ENCODE measurements at places on chromosomes 2 and 18. TPM values are rescaled to one million over a fixed set of nuclear protein-coding genes. Genes with fewer than 3 reads are reported as not detected.

The RAX gene
- not detected for total RNA-seq

The ANKRD36 gene
- 5.0 TPM for total RNA-seq

The TAF1B gene
- 4.4 TPM for total RNA-seq

The EEF1B2 gene
- 576 TPM for total RNA-seq

The ERFE gene
- 2.0 TPM for total RNA-seq

The CFAP53 gene
- total RNA-seq: 0.85 TPM

The KLF11 gene
- 4.9 TPM for total RNA-seq

The SUPT7L gene
- total RNA-seq: 13.7 TPM

The MTCL1 gene
- 11.8 TPM for total RNA-seq

The CFAP65 gene
- not detected for total RNA-seq

The EXOC6B gene
- 16.8 TPM for total RNA-seq

The MPP4 gene
- total RNA-seq: 0.35 TPM

The SH3RF3 gene
- 1.1 TPM for total RNA-seq

The CYS1 gene
- 0.28 TPM for total RNA-seq

The C2orf66 gene
- total RNA-seq: 0.56 TPM

The EML6 gene
- 0.42 TPM for total RNA-seq

The NOL4 gene
- not detected for total RNA-seq

The DBI gene
- 209 TPM for total RNA-seq

The NCK2 gene
- 39.5 TPM for total RNA-seq

The ZNF385B gene
- total RNA-seq: not detected

The SOX11 gene
- total RNA-seq: 4.2 TPM

The CIB4 gene
- total RNA-seq: not detected

The CWC22 gene
- total RNA-seq: 14.3 TPM

The MAL gene
- 6.1 TPM for total RNA-seq

The GALM gene
- total RNA-seq: 8.6 TPM

The PECR gene
- 6.7 TPM for total RNA-seq

The NYAP2 gene
- not detected for total RNA-seq

The IL18R1 gene
- 1.2 TPM for total RNA-seq

The ACTR3 gene
- total RNA-seq: 145 TPM

The FN1 gene
- total RNA-seq: 679 TPM

The LIMS4 gene
- total RNA-seq: not detected

The UGT1A4 gene
- total RNA-seq: 0.33 TPM

The RFTN2 gene
- total RNA-seq: not detected

The G6PC2 gene
- not detected for total RNA-seq

The BOK gene
- total RNA-seq: 48.3 TPM

The CDH19 gene
- total RNA-seq: not detected

The C2orf72 gene
- total RNA-seq: not detected

The SMYD5 gene
- total RNA-seq: 22.1 TPM

The KCTD1 gene
- total RNA-seq: 51.8 TPM

The TXNDC2 gene
- total RNA-seq: not detected

The DCDC2C gene
- not detected for total RNA-seq

The CRYGD gene
- not detected for total RNA-seq

The HYCC2 gene
- total RNA-seq: 5.4 TPM

The CRYGC gene
- not detected for total RNA-seq

The CFC1 gene
- total RNA-seq: not detected

The MITD1 gene
- 28.1 TPM for total RNA-seq

The GLI2 gene
- total RNA-seq: 0.85 TPM

The POMC gene
- 0.88 TPM for total RNA-seq

The NEU2 gene
- total RNA-seq: not detected

The TSN gene
- total RNA-seq: 38.5 TPM

The ZNF396 gene
- 0.19 TPM for total RNA-seq

The SMC6 gene
- 23.7 TPM for total RNA-seq

The ARHGAP25 gene
- total RNA-seq: 3.9 TPM

The FABP1 gene
- not detected for total RNA-seq

The DYNAP gene
- total RNA-seq: not detected

The COBLL1 gene
- total RNA-seq: 14.6 TPM
